ENCODE measurements at places on chromosomes 6 and 20.

DNA sequence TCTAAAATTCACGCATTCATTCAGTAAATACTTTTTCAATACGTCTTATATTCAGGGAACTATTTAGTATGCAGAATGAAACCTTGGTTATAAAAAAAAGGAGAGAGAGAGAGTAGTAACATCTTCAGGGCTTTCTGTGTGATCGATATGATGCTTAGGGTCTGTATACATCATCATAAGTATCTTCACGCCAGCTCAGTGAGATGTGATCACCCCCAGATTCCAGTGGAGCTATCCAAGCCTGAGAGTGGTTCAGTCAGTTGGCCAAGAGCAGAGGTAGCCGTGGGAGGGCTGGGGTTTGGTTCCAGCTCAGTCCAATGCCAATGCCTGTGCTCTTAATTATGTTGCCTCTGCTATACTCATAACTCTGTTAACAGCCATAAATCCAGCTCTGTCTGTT, 8.6 kb downstream of the CD83 start:
- no peak for DNase-seq

- DNase-seq, result no peak
Observed at GRCh38 chr6:135534773-135535380, 37.3 kb upstream of the AHI1 start.

GRCh38 chr6:4396044-4396443, 260.7 kb upstream of the ECI2 start:
- no peak for DNase-seq

DNA sequence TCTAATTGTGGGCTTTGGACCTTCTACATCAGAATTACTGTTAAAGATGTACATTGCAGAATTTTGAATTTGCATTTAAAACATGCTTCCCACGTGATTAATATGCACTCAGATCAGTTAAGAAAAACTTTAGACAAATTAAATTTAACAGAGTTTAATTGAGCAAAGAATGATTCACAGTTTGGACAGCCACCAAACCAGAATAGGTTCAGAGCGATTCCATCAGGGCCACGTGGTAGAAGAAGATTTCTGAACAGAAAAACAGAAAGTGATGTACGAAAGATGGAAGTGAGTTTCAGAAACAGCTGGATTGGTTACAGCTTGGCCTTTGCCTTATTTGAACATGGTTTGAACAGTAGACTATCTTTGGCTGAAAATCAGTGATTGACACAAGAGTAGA, 704.2 kb upstream of the MAP3K7 start:
- DNase-seq, result no peak

GRCh38 chr6:3735029-3735605, 16.4 kb downstream of the PXDC1 start:
- DNase-seq, result no peak

DNA sequence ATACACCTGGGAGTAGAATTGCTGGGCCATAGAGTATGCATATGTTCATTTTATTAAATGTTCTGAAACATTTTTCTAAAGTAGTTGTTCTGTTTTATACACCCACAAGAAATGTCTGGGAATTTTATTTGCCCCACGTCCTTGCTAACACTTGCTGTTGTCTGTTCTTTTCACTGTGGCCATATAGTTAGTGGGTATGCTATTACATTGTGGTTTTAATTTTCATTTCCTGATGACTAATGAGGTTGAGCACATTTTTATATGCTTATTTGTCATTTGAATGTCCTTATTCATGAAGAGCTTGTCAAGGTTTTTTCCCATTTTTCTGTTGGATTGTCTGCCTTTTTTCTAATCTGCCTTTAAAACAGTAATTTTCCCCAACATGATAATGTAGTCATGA, 41.5 kb upstream of the TGM3 start:
- no peak for DNase-seq

- DNase-seq, result no peak
Observed at GRCh38 chr6:80605165-80605989, 498.9 kb downstream of the BCKDHB start.
